Spleen (tissue), 13 donors: ENCODE measurements at places on chromosomes 3 and 15. TPM values are rescaled to one million over a fixed set of nuclear protein-coding genes. Genes with fewer than 3 reads are reported as not detected.

GRCh38 chr15:68518785-68519430, 59.9 kb upstream of the CORO2B start:
- DNase-seq: peak; percentile 34

NEK4 gene
- 28.0 TPM for total RNA-seq

DGKG gene
- 7.7 TPM for total RNA-seq

RPS27L gene
- total RNA-seq: 64.2 TPM

ITIH1 gene
- total RNA-seq: 0.65 TPM

SNTN gene
- not detected for total RNA-seq

DNA sequence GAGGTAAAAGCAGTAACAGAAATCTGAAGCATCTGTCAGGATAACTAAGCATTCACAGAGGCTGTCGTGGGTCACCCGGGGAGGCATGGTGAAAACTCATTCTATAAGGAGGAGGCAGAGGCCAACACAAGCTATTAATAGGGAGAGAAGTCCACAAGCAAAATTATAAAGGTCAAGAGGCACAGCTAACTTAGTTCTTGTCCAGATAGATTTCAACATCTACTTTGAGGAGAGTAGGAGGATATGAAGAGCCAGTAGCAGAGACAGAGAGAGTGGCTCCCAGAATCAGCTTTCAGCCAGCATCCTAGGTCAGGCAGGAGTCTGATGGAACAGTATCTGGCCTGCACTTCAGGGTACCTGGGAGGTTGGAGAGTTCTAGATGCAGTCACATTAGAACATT, 95.3 kb downstream of the STAC start:
- no peak for DNase-seq

ATP8B4 gene
- total RNA-seq: 26.3 TPM

MYO5C gene
- total RNA-seq: 23.4 TPM

GRCh38 chr3:57157545-57157944, 7.6 kb downstream of the IL17RD start:
- DNase-seq: no peak

GRCh38 chr3:194584320-194584776, 48.9 kb downstream of the TMEM44 start:
- DNase-seq: no peak

DNA sequence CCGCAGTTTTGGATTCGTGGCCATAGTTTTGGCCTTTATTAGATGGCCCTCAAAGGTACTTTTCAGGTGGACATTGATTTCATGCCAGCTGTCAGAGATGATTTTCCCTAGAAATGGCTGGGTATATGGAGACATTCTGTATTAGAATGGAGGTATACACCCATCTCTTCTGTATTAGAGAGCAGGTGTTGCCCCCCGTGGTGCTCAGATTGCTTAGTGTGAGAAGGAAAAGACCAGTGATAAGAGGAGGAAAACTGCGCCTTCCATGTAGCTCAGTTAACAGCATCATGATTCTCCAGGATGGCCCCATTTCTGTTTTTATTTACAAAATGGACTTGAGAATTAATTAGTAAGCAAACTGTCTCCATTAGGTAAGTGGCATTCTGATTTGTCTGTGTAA, 145.9 kb downstream of the IGF1R start:
- no peak for DNase-seq

KBTBD13 gene
- not detected for total RNA-seq

SLC51A gene
- 3.9 TPM for total RNA-seq

- no peak for DNase-seq
These were observed 5.8 kb upstream of the ARPP21 start for GRCh38 chr3:35633332-35634124.

MORC1 gene
- not detected for total RNA-seq

CPNE4 gene
- 1.8 TPM for total RNA-seq

DNA sequence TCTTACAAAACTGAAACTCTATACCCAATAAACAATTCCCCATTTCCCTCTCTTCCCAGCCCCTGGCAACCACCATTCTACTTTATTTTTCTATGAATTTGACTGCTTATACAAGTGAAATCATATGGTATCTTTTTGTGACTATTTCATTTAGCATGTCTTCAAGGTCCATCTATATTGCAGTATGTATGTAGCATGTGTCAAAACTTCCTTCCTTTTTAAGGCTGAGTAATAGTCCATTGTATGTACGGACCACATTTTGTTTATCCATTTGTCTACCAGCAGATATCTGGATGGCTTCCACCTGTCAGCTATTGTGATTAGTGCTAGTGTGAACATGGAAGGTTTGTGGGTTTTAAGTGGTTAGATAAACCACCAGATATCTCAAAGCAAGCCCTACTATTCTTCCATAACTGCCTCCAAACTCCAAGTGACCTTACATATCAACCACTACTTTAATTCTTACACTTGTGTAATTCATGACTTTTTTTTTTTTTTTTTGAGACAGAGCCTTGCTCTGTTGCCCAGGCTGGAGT, 134.7 kb downstream of the TMCC1 start:
- DNase-seq: no peak

GRCh38 chr3:154235330-154235729, 89.0 kb downstream of the DHX36 start:
- DNase-seq: no peak
